ENCODE measurements at places on chromosomes 12 and 14. TPM values are rescaled to one million over a fixed set of nuclear protein-coding genes. Genes with fewer than 3 reads are reported as not detected.

Gene SIX4
- total RNA-seq: 0.41 TPM

DNA sequence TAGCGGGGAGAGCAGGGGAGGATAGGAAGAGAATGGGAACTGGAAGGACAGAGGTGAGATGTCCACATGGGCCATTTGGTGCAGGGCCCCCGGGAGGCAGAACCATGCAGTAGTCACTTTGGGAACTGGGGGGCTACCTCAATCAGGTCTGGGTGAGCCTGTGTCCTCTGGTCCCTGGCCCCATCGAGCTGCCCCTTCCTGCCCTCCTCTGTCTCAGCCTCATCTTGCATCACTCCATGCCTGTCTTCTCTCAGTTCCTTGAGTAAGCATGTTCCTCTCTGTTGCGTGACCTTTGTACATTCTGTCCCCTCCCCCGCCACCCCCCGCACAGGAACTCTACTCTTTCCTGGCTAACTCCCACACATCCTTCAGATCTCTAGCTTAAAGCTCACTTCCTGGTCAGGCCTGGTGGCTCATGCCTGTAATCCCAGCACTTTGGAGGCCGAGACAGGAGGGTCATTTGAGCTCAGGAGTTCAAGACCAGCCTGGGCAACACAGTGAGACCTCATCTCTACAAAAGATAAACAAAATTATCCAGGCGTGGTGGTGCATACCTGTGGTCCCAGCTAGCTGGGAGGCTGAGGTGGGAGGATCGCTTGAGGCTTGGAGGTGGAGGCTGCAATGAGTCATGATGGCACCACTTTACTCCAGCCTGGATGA lies 23.2 kb downstream of the FOS start:
- DNase-seq: no peak

DNA sequence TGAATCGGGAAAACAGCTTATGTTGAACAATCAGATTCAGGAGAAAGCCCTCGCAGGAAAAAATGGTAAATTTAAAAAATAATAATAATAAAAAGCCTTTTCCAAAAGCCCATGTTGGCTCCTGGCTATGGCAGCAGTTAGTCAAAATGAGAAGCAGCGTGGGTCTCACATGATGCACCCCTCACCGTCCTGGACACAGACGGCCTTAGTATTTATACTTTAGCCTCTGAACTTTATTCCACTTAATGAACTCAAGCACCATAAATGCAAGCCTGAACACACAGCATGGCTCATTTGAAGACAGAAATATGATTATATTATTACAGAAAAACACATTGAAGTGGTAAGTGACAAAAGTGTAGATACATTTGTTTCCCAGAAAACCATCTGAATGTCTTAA lies 160.9 kb downstream of the RIMBP2 start:
- DNase-seq: no peak

- DNase-seq: no peak
Observed at GRCh38 chr12:127101076-127101475, 1165.9 kb upstream of the TMEM132C start.

DNA sequence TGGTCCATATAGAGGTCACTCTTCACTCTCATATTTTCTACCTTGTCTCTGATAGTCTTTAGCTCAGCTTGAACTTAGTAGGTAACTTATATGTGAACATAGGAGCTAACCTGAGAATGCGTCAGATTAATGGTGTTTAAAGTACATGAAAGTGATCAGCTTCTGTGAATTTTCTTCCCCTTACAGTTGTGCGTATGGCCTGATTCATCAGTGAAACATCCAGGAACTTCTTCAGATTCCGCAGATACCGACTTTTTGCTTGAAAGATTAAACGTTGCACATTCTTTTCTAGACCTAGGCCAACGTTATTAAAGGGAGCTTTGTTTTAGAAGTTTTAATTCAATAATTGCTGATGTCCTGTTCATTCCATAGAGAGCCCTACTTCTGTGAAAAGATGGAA lies 1945.1 kb upstream of the SEL1L start:
- no peak for DNase-seq

GRCh38 chr12:26896913-26897312 lies 40.9 kb downstream of the INTS13 start:
- no peak for DNase-seq

DNA sequence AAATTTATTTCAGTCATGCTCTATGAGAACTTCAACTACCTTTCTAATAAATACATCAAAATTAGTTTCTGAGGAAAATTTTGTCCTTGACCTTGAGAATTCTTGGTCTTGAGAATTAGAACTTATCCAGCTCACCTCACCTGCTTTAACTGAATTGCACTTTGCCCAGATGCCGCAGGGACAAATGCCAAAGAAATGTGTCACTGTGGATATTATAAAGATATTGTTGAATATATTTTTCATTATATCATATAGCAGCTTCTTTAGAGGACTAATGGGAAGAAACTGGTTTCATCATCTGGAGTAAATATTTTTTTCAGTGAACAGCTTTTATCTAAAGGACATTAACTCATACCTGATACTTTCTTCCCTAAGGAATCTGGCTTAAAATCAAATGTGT lies 54.1 kb downstream of the LRP6 start:
- no peak for DNase-seq

Gene MDM2
- total RNA-seq: 47.3 TPM

Gene OASL
- total RNA-seq: not detected

DNA sequence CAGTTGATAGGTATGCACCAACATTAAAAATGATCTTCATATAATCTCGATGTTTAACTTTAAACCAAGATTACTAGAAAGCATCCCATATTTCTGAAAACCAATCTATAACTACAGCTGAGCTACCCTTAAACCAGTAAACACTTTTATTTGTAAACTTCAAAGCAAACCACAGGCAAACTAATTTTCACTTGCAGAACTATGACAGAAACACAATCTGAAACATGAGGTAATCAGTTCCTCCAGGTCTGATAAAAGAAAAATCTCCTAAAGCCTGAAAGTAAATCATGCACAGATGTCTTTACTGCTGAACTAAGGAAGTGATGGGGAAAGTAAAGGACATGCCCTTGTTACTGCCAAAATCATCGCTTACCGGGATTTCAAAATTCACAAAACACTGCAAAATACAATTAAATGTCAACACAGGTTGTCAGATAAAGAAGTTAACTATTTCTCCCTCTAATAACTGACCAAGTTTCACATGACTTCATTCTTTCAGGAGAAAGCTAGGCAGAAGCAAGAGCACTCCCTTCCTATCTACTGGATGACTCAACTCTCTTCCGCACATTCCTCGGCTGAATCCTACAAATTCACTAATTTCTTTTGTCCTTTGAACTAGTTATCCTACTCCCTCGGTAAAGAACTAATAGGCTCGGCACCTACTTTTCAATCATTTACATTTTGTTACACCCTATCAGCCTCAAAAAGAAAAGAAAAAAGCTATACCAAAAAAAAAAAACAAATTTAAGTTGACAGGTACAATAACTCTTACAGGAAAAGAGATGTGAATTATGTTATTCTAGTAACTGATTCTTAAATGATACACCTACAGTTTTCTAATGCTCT lies 1.4 kb downstream of the EEA1 start:
- no peak for DNase-seq

All from frontal cortex (tissue), 4 donors.